HT1080 (cell line): ENCODE measurements at places on chromosomes 12 and 14. TPM values are rescaled to one million over a fixed set of nuclear protein-coding genes. Genes with fewer than 3 reads are reported as not detected.
A peak's percentile ranks its signal among the peaks of the same experiment; 100 is the strongest.

SPIC gene
- total RNA-seq, result not detected in 2 replicates

GRCh38 chr14:26414926-26415325, 182.9 kb downstream of the NOVA1 start:
- DNase-seq, result no peak

DNA sequence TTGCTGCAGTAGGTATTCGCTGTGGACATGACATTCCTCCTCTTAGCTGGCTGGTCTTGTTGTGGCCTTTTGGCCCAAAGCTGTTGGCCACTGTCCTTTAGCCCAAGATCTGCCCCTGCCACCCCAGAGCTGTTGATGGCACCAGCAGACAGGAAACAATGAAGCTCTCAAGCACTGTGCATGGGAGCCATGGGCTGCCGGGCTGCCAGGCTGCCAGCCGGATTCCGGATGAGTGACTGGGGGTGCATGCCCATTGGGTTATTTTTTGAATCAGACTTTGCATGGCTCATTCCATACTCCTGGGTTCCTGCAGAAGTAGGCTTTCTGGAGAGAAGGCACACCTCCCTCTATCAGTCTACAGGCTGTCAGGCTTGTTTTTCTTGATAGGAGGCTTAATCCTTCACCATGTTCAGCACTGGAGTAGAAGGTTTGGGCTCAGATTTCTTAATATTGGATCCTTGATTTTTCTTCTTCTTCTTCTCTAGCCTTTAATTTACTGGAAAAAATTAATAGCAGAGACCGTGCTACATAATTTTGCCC, 32.4 kb downstream of the MAX start:
- no peak for DNase-seq

- DNase-seq, result no peak
Measured at GRCh38 chr12:3805077-3805476, 52.2 kb upstream of the CRACR2A start.

GRCh38 chr14:61296719-61297502, 15.8 kb upstream of the TMEM30B start:
- peak; percentile 42 for DNase-seq

GRCh38 chr12:88408823-88409222, 171.4 kb downstream of the KITLG start:
- DNase-seq, result no peak

SERPINA12 gene
- total RNA-seq, result not detected in 2 replicates

DNA sequence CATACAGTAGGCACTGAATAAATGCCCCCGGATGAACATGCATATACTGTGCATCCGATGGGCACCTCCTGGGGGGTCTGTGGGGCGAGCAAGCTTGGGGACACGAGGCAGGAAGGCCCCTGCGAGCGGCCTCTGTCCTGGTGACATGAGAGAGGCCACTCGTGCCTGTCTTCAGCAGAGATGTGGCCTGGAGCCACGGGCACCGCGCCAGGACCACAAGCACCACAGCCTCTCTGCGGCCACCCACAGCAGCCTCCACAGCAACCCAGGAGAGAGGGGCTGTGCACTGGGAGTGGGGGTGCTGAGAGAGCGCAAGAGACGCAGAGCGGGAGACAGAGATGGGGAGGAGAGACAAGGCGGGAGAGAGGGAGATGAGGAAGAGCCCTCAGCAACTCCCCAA, 118.5 kb downstream of the RFLNA start:
- no peak for DNase-seq

DNA sequence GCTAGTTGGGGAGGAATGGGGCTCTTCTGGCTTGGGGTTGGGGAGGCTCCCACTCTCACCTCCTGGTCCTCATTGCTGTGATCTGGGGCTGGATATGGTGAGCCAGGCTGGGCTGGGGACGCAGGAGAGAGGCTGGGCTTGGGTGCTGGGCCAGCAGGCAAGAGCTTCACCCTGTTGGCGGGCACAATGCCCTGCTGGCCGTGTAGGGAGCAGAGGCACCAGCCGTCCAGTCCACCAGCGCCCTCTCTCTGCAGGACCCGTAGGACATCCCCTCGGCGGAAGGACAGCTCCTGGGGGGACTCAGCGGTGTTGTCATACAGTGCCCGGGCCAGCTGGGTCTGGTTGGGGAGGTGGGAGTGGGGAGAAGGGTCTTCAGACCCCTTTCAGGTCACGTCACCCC, 4.5 kb downstream of the EFS start:
- no peak for DNase-seq

- DNase-seq, result no peak
Measured at GRCh38 chr14:33956640-33957039, 5.8 kb upstream of the EGLN3 start.

GRCh38 chr14:74973003-74973653, 17.7 kb upstream of the PGF start:
- DNase-seq, result peak; percentile 85

TAS2R30 gene
- total RNA-seq, result 0.23 and 0.27 TPM in 2 replicates

DNA sequence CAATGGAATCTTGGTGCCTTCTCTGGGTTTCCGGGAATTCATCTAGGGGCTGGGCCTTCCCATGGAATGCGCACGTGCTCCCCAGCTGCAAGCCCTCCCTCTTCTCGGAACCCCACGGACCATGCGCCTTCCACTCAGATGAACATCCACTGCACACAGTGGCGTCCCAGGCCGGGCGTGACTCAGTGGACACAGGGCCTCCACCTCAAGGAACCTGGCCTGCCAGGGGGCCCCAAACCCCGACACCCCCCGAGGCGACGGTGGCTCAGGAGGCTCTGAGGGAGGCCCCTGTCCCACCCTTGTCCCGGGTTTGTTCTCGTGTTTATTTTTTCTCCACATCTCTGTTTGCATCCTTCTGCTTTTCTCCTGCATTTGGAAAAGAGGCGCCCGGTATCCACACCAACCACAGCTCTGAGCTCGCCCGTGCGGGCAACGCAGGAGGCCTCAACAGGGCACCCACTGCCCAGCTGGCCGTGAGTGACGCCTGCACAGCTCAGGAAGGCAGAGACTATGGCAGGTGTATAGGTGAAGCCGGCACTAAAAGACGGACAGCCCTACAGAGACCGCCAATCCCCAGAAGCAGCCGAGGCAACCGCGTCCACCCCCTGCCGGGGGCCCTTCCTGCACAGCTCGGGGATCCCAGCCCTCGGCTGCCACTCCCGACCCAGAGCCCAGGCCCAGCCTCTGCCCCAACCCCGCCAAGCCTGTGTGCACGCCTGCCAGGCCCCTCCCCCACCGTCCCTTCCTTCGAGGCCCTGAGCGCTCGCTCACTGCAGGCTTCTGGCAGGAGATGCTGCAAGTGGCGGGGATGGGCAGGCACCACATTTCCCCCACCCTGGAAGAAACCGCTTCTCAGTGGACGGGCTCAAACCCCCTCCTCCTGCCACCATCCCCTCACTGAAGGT, 23.8 kb upstream of the GALNT9 start:
- DNase-seq, result no peak
